ENCODE measurements at places on chromosomes 12 and 14. TPM values are rescaled to one million over a fixed set of nuclear protein-coding genes. Genes with fewer than 3 reads are reported as not detected.

- DNase-seq: no peak
- H3K27ac ChIP-seq: no peak overlapping the region
- H3K27me3 ChIP-seq: peaks cover 5% of the 10 kb centered on the region
These were observed 66.4 kb downstream of the TESC start for GRCh38 chr12:117032593-117033381.

DNA sequence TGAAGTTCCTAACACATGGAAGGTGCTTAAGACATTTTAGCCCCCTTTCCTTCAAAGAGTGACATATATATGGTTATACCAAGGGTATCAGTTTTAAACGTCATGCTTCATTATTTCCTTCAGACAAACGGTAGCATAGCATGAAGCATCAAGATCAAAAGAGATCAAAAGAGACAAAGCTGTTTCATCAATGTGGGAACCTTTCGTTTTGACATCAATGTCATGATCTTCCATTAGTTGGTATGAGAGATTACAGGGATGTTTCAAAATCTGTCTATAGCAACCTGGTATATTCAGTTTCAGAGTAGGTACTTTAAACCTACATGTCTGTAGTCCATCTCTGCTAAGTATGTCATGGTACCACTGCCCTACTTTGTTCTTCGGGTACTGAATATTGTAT lies 28.3 kb downstream of the PUS7L start:
- H3K27me3 ChIP-seq: no peaks in the 10 kb centered on the region
- H3K27ac ChIP-seq: no peak overlapping the region
- peaks cover 6% of the 10 kb centered on the region for H3K4me1 ChIP-seq
- peaks cover 44% of the 10 kb centered on the region for H3K36me3 ChIP-seq

GRCh38 chr14:93977790-93978581 lies 1.6 kb upstream of the ASB2 start:
- peak; percentile 94 for DNase-seq
- H3K27me3 ChIP-seq: peaks cover 1% of the 10 kb centered on the region
- H3K27ac ChIP-seq: peak overlapping the region; percentile 98

DNA sequence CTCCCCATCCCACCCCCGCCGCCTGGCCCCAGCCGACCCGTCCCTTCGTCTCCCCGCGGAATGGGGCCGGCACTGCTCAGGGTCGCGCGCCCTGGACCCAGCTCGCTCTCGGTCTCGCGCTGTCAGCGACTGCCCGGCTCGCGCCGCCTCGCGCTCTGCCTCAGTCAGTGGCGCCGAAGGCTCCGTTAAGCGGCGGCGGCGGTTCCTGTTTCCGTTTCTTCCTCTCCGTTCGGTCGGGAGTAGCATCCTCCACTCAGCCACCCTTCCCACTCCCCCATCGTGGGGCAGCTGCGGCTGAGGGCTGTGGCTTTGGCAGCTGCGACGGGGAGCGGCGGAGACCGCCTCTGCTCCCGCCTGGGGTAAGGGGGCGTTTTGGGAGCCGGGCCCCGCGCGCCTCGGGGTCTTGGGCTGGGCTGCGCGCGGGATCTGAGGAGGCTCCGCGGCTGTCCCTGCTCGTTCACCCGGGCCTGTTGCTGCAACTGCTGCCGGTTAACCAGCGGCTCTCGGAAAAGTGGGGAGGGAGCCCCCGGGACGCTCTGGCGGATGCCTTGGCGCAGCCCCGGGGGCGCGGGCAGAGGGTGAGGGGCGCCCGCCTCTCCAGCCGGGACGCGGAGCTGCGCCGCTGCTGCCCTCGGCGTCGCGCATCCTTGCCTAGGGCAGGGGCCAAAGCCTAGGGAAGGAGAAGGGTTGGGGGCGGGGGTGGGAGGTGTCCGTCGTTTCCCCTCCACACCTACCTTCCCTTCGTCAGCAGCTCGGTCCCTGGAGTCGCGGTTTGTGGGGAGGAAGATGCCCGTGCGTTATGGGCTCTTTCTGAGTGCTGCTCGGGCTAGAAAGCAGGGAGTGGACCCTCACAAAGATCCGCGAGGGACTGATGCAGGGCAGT lies 567 bp downstream of the FUT8 start:
- H3K36me3 ChIP-seq: peaks cover 16% of the 10 kb centered on the region
- H3K4me3 ChIP-seq: peak overlapping the region; percentile 99
- H3K4me1 ChIP-seq: peaks cover 39% of the 10 kb centered on the region
- peak; percentile 92 for DNase-seq
- H3K27ac ChIP-seq: peak overlapping the region; percentile 96
- H3K27me3 ChIP-seq: no peaks in the 10 kb centered on the region

GRCh38 chr14:66315548-66315947 lies 170.6 kb upstream of the CCDC196 start:
- no peak for DNase-seq
- H3K4me1 ChIP-seq: no peaks in the 10 kb centered on the region
- H3K27ac ChIP-seq: no peak overlapping the region

DNA sequence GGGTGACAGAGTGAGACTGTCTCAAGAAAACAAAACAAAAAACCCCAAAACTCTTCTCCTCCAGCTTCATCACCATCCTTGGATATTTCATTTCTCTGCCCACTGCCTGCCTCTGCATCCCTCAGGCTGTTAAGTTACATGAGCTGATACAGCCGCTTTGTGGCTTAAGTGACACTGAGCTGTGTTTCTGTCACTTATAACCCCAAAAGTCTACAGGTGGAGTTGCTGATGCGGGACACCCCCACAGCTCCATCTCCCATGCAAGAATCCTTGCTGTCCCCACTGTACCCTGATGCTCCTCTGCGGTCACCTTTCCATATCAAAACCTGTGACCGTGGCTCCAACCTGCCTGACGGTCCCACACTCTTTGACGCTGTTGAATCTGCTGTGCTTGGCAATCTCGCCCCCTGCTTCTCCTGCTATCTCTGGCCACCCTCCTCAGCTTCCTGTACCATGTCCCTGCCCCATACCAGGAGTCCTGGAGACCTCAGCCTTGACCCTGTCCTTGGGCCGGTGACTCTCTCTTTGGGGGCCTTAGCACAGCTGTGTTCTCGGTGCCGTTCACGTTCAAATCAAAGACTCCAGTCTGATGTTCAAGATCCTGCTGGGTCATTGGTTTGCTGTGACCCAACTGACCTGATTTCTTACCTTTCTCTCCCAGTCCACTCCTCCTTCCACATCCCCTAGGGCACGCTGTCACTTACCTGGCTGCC lies 20.3 kb downstream of the HVCN1 start:
- peaks cover 52% of the 10 kb centered on the region for H3K36me3 ChIP-seq
- peaks cover 29% of the 10 kb centered on the region for H3K4me1 ChIP-seq
- no peaks in the 10 kb centered on the region for H3K27me3 ChIP-seq
- no peak for DNase-seq
- H3K4me3 ChIP-seq: peak overlapping the region; percentile 65

DNA sequence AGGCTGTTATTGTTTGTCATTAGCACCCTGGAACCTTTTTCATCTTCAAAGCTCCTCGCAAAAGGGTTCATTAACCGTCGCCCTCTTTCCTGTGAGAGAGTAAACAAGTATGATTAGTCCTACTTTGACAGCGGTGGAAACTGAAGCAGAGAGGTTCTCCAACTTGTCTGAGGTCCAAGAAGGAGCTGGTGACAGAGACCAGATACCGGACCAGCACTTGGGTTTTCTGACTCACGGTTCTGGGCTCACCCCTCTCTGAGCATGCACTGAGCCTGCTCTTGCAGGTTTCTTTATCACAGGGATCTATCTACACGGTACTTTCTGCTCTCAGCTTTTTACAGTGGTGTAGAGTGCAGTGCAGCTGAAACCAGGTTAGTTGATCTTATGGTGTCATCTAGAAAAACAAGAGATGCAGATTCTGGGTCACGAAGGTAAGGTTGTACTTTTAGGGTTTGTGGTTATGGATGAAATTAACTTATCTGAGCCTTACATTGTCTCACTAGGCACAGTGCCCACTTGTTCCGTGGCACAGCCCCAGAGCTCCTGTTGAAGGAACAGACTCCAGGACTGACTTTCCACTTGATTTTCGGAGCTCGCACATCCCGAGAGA lies 62.1 kb downstream of the PPP2R5C start:
- peaks cover 76% of the 10 kb centered on the region for H3K4me1 ChIP-seq
- H3K27ac ChIP-seq: peak overlapping the region; percentile 96
- DNase-seq: peak; percentile 93
- H3K36me3 ChIP-seq: peaks cover 45% of the 10 kb centered on the region
- H3K4me3 ChIP-seq: peak overlapping the region; percentile 81

GRCh38 chr14:88198446-88198845 lies 124.6 kb downstream of the KCNK10 start:
- no peak for DNase-seq
- H3K27ac ChIP-seq: no peak overlapping the region
- H3K36me3 ChIP-seq: no peaks in the 10 kb centered on the region
- H3K4me1 ChIP-seq: no peaks in the 10 kb centered on the region
- H3K27me3 ChIP-seq: peaks cover 20% of the 10 kb centered on the region

GRCh38 chr12:78802593-78802992 lies 62.0 kb upstream of the SYT1 start:
- DNase-seq: no peak
- no peak overlapping the region for H3K27ac ChIP-seq
- H3K4me3 ChIP-seq: no peak overlapping the region
- no peaks in the 10 kb centered on the region for H3K4me1 ChIP-seq

GRCh38 chr14:38254571-38255407 lies 1.1 kb downstream of the CLEC14A start:
- peak; percentile 55 for DNase-seq
- no peaks in the 10 kb centered on the region for H3K36me3 ChIP-seq
- peaks cover 4% of the 10 kb centered on the region for H3K4me1 ChIP-seq
- peaks cover 37% of the 10 kb centered on the region for H3K27me3 ChIP-seq
- no peak overlapping the region for H3K27ac ChIP-seq

DNA sequence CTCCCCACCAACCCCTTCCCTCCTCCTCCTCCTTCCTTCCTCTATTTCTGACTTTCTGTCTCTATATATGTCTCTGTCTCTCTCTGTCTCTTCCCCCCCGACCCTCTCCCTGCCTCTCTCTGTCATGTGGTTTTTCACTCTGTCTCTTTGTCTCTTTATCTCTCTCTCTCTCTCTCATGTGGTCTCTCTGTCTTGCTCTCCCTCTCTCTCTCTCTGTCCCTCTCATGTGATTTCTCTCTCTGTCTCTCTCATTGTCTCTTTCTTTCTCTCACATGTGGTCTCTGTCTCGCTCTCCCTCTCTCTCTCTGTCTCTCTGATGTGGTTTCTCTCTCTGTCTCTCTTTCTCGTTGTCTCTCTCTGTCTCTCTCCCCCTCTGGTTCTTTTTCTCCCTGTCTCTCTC lies 59.3 kb downstream of the PHETA1 start:
- H3K4me3 ChIP-seq: no peak overlapping the region
- H3K4me1 ChIP-seq: peaks cover 7% of the 10 kb centered on the region
- no peaks in the 10 kb centered on the region for H3K36me3 ChIP-seq
- H3K27me3 ChIP-seq: peaks cover 2% of the 10 kb centered on the region
- H3K27ac ChIP-seq: no peak overlapping the region

Gene MAGOHB
- 88.6 TPM for total RNA-seq

Gene KLRC2
- not detected for total RNA-seq

Gene RIN3
- total RNA-seq: 21.6 TPM

Gene CDK4
- total RNA-seq: 240 TPM

Gene IGFBP6
- total RNA-seq: not detected

Gene HELB
- 21.4 TPM for total RNA-seq
